Muscle of back (tissue), 13 donors: ENCODE measurements at places on chromosomes 1 and 21. TPM values are rescaled to one million over a fixed set of nuclear protein-coding genes. Genes with fewer than 3 reads are reported as not detected.

DNA sequence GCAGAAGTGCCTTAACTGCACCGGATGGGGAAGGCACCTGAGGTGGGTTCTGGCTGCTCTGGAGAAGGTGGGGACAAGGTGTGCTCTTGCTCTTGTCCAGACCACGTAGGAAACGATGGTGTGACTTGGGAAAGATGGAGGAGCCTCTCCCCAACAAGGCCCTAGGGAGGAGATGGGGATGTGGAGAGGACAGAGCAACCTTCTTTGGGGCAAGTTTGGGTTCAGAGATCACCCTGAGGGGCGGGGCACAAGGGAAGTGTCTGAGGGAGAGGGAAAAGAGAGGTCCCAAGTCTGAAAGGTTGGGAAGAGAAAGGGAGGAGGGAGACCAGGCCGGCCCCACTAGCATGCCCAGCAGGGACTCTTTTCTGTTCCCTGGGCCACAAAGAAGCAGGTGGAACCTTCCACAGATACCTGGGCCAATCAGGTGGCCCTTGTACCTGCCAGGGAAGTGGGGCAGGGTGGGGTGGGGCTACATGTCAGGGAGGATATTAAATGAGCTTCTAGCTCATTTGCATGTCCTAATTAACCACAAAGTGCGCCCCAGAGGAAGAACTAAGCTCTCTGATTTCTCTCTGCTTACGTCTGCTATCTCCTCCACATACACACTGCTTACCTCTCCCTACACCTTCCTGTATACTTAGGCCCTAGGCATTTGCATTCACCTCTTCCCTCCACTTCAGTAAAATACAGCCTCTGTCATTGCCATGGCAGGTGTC, 15.9 kb downstream of the INKA2 start:
- no peak for DNase-seq

DNA sequence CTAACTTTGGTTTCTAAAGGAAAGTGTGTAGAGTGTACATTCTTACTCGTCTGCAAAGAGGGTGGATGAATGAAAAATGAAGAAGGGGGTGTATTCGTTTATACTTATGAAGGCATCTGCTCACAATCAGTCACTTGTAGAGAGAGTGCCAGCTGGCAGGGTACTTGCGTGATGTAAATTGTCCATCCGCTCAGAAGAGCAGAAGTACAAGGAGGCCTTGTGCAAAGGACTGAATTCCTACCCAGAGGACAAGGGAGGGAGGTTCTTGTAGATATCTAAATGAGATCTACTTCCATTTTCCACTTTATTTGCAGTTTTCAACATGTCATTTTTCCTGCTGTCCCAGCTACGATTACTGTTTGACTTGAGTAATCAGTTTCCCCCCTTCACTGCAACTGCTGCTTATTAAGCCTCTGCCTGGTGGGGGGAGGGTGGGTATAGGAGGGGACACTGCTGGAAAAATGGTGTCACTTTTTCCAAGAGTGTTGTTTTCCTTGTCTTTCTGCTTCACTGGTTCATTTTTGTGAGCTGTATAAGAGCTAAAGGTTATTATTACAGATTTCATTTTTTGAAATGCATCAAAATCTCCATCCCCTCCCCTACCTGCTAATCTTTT, 67.3 kb downstream of the LAMC1 start:
- peak; percentile 93 for DNase-seq

DNA sequence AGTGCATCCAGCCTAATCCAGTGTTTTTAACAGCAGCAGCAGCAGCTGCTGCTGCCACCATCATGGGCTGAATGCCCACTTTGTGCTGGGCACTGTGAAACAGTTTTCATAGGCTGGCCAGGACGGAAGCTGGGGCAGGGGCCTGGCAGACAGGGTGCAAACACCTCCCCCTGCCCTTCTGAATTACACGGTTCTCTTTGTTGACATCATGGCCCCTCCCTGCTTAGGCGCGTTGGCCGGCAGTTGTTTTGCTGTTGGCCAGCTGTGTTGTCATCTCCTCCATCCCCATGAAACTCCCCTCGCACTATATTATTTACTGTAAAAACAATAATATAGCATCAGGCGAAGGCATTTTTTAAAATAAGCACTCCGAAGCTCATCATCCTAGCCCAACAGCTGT, 33.1 kb downstream of the PTPRU start:
- peak; percentile 77 for DNase-seq

- peak; percentile 53 for DNase-seq
Measured at GRCh38 chr1:55560266-55560665, 345.1 kb upstream of the USP24 start.

DNA sequence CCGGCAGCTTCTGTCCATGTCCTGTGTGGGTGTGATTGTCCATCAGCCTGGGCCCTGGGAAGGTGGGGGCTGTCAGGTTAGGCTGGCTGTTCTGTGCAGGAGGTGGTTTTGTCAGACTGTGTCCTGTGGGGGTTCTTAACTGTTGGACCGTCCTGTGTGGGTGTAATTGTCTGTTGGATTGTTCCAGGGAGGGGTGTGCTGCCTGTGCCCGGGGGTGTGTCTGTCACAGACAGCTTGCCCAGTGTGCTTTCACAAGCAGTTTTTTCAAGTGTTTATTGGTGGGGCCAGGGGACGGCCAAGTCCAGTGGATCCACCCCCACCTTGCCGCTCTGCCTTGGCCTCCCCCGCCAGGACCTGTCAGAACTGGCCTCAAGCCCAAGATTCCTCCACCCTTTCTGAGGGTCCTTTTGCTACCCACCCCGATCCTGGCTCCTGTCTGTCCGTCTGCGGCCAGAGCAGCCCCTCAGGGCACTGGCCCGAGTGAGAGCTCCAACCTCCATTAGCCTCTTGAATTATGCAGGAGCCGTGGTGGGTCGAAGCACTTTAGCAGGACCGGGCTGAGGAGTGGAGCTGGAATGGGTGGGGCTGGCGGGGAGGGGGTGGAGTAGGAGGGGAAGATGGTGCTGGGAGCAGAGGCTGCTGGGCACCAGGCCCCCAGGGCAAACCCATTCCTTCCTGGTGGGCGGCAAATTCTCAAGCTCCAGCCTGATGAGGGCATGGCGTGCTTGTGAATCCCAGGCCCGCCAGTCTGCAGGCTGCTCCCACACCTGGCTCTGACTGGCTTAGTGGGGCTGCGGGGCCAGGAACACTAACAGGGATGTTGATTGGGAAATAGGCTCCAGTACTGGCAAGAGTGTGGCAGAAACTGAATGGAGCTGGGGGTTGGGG, 47.2 kb downstream of the PTPRF start:
- DNase-seq = no peak

- DNase-seq = no peak
Measured at GRCh38 chr1:18288722-18289121, 181.1 kb downstream of the IGSF21 start.

GRCh38 chr1:41282679-41283317, 40.7 kb upstream of the SCMH1 start:
- no peak for DNase-seq

- no peak for DNase-seq
Measured at GRCh38 chr1:28099050-28099769, 10.8 kb upstream of the EYA3 start.

GRCh38 chr1:223363856-223364684, at the start of gene SUSD4:
TSS of gene SUSD4 (minus strand) at chr1:223364176. CDS start at chr1:223363425, 751 bp downstream.
- DNase-seq = peak; percentile 33

- DNase-seq = peak; percentile 63
Measured at GRCh38 chr1:22861764-22862440, 110.8 kb downstream of the LACTBL1 start.

GRCh38 chr1:207405814-207406213, 48.3 kb upstream of the CR2 start:
- DNase-seq = no peak

- DNase-seq = no peak
Measured at GRCh38 chr1:71068325-71069240, 12.3 kb downstream of the ZRANB2 start.

GRCh38 chr1:118136187-118136941, 48.7 kb downstream of the SPAG17 start:
- DNase-seq = no peak

GRCh38 chr1:151641229-151641628, 29.4 kb downstream of the SNX27 start:
- no peak for DNase-seq

- DNase-seq = no peak
Measured at GRCh38 chr1:180646547-180646946, 14.7 kb downstream of the XPR1 start.

DNA sequence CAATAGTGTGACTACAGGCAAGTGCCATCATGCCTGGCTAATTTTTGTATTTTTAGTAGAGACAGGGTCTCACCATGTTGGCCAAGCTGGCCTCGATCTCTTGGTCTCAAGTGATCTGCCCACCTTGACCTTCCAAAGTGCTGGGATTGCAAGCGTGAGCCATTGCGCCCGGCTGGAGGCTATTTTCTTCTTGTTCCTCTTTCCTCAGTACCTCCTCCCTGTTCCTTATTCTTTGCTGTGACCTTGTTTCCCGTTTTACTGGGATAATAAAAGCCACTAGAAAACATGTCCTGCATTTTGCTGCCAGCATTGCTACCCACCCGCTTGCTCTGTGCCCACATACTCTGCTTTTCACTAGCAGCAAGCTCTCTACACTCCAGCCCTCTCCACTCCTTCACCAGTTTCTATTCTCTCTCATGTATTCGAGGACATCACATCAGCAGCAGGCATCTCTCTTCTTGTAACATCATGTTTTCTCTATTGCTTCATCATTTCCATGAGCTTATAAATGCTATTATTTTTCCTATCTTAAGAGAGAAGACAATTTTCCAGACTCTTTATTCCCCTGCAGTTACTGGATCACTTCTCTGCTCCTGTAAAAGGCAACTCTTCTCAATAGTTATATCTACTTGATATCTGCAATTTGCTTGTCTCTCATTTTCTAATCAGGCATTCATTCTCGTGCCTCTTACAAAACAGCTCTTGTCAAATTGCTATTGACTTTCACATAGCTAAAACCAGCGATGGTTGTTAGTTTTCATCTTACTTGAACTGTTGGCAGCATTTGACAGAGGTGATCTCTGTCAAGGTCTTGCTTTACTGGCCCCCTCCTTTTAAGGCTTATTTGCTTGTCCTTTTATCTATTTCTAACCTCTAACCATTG, 34.5 kb upstream of the C21orf91 start:
- no peak for DNase-seq

DNA sequence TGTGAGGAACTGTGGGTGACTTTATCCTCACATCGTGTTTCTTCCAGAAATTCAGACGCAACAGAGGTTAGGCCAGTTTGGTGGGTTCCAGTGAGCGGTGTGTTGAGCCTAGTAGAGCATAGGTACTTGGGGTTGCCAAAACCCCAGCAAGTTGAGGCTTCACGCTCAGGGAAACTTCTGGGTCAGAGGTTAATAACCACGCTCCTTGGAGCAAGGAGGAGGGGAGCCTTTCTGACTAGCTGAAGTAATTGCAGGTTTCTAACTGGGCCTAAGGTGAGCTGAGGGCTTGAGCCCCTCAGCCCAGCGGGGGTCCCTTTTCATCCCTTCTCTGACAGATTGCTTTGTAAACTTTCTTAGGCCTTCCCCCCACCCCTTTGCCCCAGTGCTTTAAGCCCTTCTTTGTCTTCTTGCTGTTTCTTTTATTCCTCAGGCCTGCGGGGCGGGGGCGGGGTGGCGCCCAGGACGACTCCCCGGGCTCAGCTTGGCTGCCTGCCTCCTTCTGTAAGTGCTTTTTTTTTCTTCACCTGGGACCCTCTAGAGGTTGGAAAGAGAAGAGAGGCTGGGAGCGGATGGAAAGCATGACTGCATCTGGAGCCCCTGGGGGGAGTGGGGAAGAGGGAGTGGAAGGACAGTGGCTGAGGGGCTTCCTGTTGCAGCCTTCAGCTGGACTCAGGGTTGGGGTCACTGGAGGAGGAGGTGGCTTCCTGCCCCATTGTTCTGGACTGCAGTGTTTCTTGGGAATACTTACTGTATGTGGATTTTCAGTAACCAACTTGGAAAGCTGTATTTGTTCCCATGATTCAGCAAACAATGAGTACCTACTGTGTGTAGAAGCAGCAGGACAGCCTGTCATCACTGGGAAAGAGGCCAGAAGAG, 1.3 kb upstream of the ZNF436 start:
- DNase-seq = peak; percentile 65

DNA sequence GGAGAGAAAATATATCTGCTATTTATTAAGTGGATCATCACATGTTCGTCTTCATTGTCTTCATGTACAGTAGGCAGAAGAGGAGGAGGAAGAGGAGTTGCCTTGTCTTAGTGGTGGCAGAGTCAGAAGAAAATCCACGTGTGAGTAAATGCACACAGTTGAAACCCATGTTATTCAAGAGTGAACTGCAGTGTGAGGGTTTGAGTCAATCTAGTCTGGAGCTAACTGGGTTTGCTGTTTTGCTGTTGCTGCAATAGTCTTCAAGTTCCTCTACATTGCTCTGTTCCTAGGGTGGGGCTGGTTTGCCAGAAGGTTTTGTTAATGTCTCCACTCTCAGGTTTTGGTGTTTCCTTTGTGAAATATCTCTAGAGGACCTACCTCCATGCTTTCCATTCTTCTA, 3.1 kb upstream of the CD1A start:
- no peak for DNase-seq

DNA sequence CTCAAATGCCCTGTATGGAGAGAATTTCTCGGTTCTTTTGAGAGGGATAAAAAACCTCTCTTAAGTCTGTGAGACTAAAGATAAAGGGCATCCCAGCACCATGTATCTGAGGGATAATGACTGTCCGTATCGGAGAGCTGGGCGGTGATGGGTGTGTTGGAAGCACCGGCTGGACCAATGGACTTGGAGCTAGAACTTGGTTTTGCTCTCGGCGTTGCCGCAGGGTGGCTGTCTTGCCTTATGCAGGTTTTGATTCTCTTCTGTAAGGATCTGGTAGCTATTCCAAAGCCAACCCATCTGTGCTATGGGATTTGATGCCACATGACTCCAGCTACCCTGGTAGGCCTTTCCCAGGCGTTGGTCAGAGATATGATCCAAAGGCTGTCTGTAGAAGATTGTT, 348.8 kb downstream of the KIF26B start:
- no peak for DNase-seq

DNA sequence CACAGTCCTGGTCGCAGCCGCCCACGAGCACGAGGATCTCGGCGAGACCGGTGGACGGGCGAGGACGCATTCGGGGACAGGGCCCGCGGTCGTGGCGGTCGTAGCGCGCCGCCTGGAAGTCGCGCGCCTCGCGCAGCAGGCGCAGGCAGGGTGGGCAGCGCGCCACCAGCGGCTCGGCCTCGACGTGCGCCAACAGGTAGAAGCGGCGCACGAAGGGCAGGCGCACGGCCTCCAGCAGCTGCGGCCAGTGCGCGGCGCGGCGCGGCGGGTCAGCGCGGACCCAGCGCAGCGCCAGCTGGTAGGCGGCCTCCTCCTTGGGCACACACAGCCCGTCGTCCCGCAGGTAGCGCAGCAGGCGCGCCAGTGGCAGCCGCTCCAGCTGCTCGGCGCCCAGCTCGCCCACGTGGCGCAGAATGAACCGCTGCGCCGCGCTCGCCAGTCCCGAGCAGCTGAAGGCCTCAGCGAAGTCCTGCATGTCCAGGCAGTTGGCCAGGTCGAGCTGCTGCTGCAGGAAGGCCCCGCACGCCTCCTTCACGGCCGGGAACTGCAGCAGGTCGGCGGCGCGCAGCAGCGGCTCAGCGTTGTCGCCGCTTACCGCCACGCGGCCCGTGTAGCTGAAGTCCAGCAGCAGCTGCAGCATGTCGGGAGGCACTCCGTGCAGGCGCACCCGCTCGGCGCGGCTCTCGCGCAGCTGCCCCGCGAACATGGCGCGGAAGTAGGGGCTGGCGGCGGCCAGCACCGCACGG, 573 bp downstream of the KLHL21 start:
- peak; percentile 37 for DNase-seq

BRDT gene
- polyA plus RNA-seq = not detected

MSH4 gene
- polyA plus RNA-seq = 0.38 TPM

ACTL8 gene
- polyA plus RNA-seq = not detected

EFCAB7 gene
- 8.7 TPM for polyA plus RNA-seq

NHLH1 gene
- 0.68 TPM for polyA plus RNA-seq

TMEM61 gene
- not detected for polyA plus RNA-seq

CSMD2 gene
- polyA plus RNA-seq = 0.58 TPM

FCRL3 gene
- polyA plus RNA-seq = 0.58 TPM

HHIPL2 gene
- polyA plus RNA-seq = 0.20 TPM

OR6N1 gene
- polyA plus RNA-seq = not detected

SV2A gene
- polyA plus RNA-seq = 5.3 TPM
